ENCODE measurements at places on chromosomes 16 and 17.

DNA sequence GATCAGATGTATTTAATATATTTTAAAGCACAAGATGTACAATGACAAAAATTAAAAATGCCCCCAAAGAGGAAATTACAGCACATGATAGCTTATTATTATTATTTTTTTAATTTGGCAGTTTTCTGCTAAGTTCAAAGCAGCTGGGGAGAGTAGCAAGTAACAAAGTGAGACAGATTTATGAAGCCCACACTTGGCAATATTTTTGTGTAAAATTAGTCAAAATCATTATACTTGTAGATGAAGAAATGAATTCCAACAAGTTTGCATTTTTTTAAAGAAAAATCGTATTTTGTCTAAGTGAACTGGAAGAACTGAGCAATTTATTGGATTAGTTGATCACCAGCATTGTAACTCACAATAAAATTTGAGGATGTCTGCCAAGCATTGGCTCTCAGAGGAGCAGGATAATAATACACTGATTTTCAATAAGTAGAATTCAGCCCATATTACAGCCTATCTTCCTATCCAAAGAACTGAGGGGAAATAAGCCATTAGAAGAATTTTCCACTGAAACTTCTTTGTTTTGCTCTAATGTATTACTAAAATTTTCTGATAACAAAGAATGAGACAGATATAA, 215.6 kb downstream of the MAP2K6 start:
- no peak for DNase-seq

- DNase-seq = no peak
Measured at GRCh38 chr17:80927791-80928216, 63.8 kb upstream of the CHMP6 start.

GRCh38 chr17:37816950-37817349, 72.1 kb upstream of the HNF1B start:
- DNase-seq = no peak

- DNase-seq = peak; percentile 53
Measured at GRCh38 chr17:73589363-73589980, 54.8 kb downstream of the SDK2 start.

DNA sequence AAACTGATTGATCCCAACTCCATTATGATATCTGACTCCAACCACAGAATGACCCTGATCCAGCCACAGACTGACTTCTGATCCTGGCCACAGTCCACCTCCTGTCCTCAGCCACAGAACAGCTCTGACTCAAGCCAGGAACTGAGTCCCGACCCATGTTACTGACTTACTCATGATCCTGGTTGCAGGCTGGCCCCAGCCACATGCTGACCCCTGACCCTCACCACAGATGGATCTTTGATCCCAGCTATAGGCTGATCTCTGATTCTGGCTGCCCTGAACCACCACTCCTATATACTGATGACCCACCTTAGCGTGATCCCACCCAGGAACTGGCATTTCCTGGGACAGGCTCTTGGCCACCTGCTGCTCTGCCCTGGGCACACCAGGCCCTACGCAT, 32.2 kb upstream of the IL21R start:
- DNase-seq = no peak

Measured in NCI-H748 treated with DMSO at 0.1 percent for 48 hours (cell line).